ENCODE measurements at places on chromosomes 11 and 22. TPM values are rescaled to one million over a fixed set of nuclear protein-coding genes. Genes with fewer than 3 reads are reported as not detected.

- no peaks in the 10 kb centered on the region for H3K27me3 ChIP-seq
- no peak for DNase-seq
- no peaks in the 10 kb centered on the region for H3K4me1 ChIP-seq
Observed at GRCh38 chr11:68115285-68115684, 5.9 kb downstream of the CHKA start.

DNA sequence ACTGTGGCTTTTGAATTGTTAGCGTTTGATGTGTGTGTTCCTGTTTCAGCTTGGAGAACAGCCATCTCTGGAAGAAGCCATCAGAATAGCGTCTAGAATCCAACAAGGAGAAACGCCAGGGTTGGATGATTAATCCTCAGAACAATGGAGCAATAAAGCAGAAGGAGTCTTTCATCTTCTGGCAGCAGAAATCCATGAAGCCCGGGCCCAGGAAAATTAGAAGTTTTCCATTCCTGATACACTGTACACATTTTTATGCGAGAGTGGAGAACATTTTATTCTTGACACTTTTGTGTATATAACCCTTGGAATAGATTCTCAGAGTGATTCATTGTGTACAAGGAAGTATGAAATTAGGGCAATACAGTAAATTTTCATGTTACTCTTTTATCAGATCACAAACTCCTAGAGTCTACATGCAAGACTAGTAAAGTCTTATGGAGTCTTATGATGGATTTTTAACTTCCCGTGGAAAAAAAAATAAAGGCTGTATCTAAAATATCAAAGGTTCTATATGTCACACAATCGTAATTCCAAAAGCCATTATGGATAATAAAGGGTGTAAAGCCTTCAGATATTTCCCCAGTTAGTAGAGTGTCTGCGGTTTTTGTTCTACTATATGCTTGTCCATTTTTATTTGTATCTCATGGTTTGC is 45.9 kb upstream of the WEE1 start:
- H3K4me3 ChIP-seq: peak overlapping the region; percentile 37
- peaks cover 10% of the 10 kb centered on the region for H3K4me1 ChIP-seq
- H3K27me3 ChIP-seq: no peaks in the 10 kb centered on the region
- no peak for DNase-seq

DNA sequence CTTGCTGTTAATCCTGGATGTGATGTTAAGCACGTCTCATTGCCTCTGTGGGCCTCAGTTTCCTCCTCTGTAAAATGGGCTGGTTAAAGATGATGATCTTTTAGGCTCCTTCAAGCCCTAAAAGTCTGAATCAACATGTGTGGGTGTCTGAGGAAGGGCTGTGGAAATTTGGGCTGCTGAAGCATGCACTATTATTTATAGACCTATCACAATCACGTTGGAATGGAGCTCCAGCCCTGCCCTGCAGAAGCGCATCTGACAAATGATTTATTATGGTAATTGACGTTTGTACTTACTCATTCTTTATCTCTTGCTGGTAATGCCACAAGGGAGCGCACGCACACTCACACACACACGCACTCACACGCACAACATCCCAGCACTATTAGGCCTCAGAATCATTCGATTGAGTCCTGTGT is 20.4 kb downstream of the P2RX3 start:
- no peaks in the 10 kb centered on the region for H3K36me3 ChIP-seq
- DNase-seq: no peak
- no peaks in the 10 kb centered on the region for H3K4me1 ChIP-seq
- H3K27me3 ChIP-seq: no peaks in the 10 kb centered on the region

DNA sequence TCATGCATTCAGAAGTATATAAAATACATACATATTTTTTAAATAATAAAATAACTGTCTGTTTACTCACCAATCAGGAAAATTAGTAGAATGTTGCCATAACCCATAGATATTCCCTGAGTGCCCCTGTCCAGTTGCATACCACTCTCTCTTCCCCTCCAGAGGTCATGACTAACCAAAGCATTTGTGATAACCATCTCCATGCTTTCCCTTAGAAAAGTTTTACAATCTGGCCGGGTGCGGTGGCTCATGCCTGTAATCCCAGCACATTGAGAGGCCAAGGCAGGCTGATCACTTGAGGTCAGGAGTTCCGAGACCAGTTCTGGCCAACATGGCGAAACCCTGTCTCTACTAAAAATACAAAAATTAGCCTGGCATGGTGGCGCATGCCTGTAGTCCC is 33.2 kb upstream of the LDHA start:
- DNase-seq: no peak
- no peak overlapping the region for H3K27ac ChIP-seq
- no peaks in the 10 kb centered on the region for H3K27me3 ChIP-seq
- H3K4me1 ChIP-seq: no peaks in the 10 kb centered on the region

DNA sequence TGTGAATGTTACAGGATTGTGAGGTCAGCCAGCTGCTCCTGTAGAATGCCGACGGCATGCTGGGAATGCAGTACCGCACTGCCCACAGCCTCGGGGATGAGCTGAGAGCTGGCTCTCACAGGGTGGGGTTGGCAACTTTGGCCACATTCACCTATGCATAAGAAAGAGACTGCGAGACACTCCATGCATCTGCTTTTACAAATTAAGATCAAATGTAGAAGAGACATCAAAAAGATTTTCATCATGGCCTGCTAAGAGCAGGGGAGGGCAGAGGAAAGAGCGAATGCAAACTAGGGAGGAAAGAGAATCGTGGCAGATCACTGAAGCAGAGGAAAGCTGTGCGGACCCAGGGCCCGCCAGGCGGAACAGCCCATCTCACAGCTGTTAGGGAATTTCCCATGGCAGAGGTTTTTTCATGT is 49.8 kb upstream of the SPATA19 start:
- no peaks in the 10 kb centered on the region for H3K27me3 ChIP-seq
- no peak overlapping the region for H3K4me3 ChIP-seq
- H3K4me1 ChIP-seq: no peaks in the 10 kb centered on the region
- peaks cover 4% of the 10 kb centered on the region for H3K36me3 ChIP-seq
- DNase-seq: no peak

KIAA1671 gene
- total RNA-seq: 79.0 TPM

- peaks cover 42% of the 10 kb centered on the region for H3K36me3 ChIP-seq
Observed at GRCh38 chr11:11884774-11885481, 43.2 kb downstream of the USP47 start.

ANO1 gene
- 244 TPM for total RNA-seq

GRCh38 chr11:69401715-69402114 is 79.7 kb upstream of the LINC01488 start:
- no peak overlapping the region for H3K4me3 ChIP-seq
- no peak for DNase-seq
- H3K27ac ChIP-seq: no peak overlapping the region
- no peaks in the 10 kb centered on the region for H3K4me1 ChIP-seq
- no peaks in the 10 kb centered on the region for H3K36me3 ChIP-seq
- H3K27me3 ChIP-seq: no peaks in the 10 kb centered on the region
